ENCODE measurements at places on chromosomes 6 and 20. TPM values are rescaled to one million over a fixed set of nuclear protein-coding genes. Genes with fewer than 3 reads are reported as not detected.

Gene CRISP2
- polyA plus RNA-seq: not detected

Gene BNIP5
- polyA plus RNA-seq: not detected

Gene RAD21L1
- polyA plus RNA-seq: not detected

Gene PROKR2
- polyA plus RNA-seq: not detected

Gene PKHD1
- not detected for polyA plus RNA-seq

Gene PPP1R3G
- polyA plus RNA-seq: not detected

DNA sequence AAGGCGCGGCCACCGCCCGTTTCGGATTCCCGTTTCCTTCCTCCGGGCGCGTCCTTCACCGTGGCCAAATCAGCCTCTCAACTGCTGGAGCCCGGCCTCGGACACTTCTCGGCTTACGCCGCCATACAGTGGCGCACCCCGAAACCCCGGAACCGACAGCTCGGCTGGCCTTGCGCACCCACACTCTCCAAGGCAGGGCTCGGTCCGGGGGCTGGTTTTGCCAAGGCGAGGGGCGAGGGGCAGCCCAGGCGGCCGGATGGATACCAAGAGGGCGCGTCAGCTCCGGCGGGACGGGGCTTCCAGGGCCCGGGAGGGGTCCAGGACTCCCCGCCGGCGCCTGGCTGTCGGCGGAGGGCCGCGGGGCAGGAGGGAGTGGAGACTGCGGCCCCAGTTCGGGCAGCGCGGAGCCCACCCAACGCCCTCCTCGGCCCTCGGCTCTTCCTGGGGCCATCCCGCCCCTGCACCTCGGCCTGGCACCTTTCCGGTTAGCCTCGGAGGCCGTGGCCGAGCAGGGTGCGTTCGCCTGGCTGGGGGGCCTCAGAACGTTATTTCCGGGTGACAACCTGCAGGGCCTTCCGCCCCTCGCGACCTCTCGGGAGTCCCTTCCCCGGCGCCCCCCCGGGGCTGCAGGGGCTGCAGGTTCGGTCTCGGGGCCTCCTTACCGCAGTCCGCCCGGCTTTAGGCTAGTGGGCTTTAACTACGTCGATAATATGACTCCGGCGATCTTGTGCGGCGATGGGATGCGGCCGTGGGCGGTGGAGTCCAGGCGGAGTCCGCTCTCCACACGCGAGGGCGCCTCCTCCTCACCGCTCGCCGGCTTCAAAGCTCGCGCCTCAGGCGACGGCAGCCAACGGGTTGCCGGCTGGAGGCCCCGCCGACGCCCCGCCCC lies 697 bp upstream of the CEP43 start:
- peak; percentile 4 for DNase-seq

GRCh38 chr20:23700931-23701330 lies 12.1 kb upstream of the CST4 start:
- no peak for DNase-seq

DNA sequence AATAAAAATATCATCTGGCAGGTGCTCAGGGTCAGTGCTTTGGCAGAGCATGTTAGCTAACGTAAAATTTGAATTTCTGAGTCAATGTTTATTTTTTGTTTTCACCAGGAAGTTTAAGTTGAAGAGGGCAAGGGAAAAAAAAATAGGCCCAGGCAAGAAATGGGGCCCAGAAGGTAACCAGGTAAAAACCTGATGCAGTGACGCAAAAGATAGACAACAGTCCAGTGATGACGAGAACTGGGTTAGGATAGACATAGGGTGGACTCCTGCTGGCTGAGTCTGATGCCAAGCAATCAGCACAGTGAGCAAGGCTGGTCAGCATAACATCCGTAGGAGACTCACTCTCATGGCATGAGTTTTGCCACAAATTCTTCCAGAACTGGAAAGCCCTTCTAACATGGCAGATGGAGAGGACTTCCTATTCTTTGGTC lies 42.2 kb downstream of the ZHX3 start:
- no peak for DNase-seq

DNA sequence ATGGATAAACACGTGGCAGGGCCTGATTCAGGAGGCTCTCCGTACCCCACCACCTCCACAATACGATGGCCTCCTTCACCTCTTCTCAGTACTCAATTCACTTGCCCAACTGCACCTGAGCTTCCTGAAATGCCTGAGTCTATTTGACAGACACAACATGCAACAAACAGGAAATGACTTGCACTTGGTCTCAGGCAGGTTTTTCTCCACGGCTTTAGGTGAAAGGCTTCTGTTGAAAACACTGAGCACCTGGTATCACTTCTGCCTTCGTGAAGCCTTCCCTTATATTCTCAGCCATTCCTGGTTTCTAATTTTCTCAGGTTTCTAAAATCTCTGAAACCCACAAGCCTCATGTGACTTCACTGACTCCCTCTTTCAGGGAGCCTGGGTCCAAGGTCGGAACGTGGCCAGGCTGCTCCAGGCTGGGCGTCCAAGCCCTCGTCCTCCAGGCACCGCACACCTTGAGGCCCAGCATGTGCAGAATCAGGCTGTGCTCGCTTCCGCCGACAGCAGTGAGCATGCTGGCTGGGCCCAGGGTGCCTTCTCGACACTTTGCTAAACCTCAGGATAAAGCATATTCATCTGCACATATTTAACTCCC lies 34.7 kb downstream of the TAF4 start:
- DNase-seq: peak; percentile 44

DNA sequence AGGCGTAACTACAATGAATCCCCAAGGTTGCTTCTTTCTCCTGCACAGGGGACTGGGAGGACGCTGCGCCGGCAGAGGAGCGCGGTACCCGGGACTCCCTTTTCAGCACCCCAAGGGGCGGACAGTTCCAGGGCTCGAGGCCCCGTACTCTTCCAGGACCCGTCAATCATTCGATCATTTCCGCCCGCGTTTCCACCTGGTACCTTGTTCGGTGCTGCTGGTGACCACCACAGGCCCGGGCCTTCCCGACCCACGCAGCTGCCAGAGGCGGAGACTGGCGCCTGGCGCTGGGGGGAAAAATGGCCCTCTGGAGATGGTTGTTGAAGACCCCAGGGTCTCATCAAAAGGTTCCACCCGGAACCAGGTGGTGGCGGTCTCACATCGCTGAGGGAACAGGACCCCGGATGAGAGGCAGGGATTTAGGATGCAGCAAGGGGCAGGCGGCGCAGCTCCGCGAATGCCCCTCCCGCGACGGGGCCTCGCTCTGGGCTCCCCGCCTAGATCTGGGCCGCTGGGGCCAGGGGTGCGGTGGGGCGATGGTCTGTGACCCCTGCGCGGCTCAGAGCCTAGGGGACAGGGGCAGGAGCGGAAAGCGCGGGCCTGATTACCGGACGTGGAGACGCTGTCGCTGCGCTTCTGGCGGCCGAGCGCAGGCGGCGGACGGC lies 744 bp downstream of the VSX1 start:
- DNase-seq: peak; percentile 46

- DNase-seq: no peak
Observed at GRCh38 chr6:83954371-83954770, 79.2 kb upstream of the MRAP2 start.

GRCh38 chr6:40399888-40400457 lies 187.2 kb downstream of the LRFN2 start:
- DNase-seq: no peak

- DNase-seq: no peak
Observed at GRCh38 chr6:150567380-150567779, 32.3 kb upstream of the PLEKHG1 start.

DNA sequence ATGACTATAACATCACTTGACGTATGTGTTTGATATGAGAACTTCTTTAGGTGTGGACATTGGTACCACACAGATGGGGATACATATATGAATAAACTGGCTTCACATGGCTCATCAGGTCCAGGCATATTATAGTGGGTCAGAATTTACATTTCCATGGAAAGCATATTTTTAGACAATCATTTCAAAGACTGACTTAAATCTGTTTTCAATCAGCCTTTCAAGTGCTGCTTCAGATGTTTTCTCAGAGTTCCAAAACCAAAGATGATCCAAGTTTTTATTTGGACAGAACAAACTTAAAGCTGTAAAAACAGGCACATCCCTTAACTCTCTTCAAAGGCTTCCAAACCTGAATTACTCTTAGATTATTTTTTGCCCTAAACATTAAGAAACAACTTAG lies 88.1 kb downstream of the PRSS35 start:
- no peak for DNase-seq

- no peak for DNase-seq
Observed at GRCh38 chr6:136751522-136751956, 40.7 kb downstream of the MAP3K5 start.

GRCh38 chr20:63822276-63822696 lies 8.8 kb downstream of the ZBTB46 start:
- DNase-seq: no peak

GRCh38 chr6:119446609-119447008 lies 97.0 kb upstream of the MAN1A1 start:
- DNase-seq: no peak

- peak; percentile 60 for DNase-seq
Observed at GRCh38 chr6:119077643-119078375, 655 bp downstream of the FAM184A start.
